ENCODE measurements at places on chromosomes 12 and 14.

DNA sequence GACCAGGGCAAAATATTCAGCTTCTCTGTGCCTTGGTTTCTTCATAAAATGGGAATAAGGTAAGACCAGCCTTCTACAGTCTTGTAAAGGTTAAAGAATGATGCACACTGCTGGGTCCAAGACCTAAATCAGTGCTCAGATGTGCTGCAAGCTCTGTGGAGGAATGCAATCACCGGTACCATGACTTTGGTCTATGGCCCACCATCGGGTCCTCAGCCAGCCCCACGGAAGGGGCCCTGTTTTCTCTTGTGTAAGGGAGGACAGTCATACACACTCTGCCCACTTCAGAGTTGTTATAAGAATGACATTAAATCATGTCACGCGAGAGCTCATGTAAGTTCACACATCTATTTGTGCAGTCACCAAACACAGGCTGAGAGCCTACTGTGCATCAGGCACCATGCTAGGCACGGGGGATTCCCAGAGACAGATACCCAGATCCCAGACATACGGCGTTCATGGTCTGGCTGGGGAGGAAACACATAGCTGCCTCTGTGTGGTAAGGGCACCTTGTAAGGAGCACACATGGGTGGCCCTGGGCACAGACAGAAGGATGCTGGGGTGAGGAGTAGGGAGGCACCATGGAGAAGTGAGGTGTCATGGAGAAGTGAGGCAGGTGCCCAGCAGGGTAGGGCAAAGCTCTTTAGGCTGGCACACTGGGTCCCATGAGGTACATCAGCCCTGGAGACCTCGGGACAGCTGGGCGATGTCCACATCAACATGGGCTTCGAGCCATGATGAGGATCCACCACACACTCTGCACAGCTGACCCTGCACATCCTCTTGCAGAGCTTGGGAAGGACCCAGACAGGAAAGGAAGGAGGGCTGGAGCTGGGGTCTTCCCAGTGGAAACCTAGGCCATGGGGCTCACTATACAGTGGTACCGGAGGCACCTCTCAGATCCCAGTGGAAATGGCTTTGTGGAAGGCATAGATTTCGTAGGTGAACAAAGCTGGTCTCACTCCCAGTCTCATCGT is 190.4 kb upstream of the DIO3 start:
- DNase-seq, result no peak

GRCh38 chr12:52398176-52398575 is 8.0 kb downstream of the KRT82 start:
- no peak for DNase-seq

DNA sequence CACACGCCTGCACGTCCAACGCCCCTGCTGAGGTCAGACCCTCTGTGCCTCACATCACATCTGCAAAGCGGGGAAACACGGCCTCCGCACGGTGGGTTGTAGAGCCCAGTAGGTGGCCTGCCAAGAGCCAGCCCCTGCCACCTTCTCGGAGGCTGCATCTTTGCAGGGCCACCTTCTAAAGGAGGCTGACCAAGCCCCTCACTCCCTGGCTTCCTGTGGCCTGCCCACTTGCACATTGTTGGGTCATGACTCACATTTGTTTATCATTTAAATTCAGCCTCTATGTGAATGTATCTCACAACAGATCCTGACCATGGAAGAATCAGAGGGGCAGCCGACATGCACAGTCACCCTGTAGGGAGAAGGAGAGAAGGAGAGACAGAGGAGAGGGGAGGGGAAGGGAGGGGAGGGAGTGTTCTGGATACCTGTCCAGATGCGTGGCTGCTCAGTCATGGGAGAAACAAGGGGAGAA is 319.5 kb upstream of the DIO3 start:
- DNase-seq, result no peak

- peak; percentile 100 for DNase-seq
Measured at GRCh38 chr14:54652188-54652587, 85.3 kb downstream of the SAMD4A start.

DNA sequence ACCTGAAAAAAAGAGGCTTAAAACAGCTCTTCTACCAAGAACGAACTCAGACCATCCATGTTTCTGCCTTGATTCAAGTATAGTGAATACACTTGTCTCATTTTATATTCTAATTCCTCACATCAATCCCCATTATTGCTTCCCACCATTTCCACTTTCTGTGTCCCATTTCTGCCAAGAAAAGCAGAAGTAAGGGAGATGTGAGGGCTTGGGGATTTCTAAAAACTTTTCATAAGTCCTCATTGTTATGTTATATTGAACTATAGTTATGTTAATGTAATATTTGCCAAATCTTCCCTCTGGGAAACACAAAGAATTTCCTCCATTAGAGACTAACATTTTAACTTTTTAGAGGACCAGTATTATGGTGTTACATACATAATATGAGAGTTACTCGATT is 48.2 kb upstream of the PSMA6 start:
- no peak for DNase-seq

DNA sequence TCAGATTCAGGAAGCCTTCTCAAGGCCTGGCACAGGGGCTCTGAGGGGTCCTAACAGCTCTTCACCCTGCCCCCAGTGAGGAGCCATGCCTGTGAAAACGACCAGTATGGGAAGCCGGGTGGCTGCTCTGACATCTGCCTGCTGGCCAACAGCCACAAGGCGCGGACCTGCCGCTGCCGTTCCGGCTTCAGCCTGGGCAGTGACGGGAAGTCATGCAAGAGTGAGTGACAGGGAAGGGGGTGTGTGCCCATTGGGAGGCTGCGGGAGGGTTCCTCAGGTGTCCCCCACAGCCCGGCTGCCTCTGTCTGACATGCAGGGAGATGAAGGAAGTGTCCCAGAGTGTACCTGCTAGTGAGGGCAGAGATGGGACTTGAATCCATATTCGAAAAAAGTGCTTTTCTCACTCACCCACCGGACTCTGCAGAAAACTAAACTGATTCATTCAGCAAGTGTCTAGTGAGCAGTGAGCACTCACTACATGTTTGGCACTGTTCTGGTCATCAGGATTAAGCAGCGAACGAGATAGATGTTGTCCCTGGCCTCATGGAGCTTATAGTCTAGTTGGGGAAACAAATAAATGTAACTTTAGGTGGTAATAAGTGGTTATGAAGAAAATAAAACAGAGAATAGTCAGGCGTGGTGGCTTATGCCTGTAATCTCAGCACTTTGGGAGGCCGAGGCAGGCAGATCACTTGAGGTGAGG is 9.4 kb upstream of the LRP1-AS start:
- no peak for DNase-seq

DNA sequence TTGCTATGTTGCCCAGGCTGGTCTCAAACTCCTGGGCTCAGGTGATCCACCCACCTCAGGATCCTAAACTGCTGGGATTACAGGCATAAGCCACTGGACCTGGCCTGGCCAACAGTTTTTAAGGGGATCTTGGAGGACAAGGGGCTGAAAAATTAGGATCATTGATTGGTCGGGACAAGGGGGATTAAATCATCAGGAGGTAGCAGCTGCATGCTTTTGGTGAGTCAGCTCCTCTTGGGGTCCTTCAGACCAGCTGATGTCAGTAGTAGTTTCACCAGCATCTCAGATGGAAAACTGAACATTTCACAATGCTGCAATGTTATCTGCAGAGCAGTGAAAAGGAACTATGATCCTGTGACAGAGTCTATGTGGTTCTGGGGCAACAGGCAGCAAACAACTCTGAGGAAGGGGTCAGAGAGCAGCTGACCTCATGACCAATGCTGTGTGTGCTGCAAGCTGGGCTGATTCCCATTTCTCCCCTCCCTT is 6.3 kb downstream of the LRRC74A start:
- DNase-seq, result no peak

DNA sequence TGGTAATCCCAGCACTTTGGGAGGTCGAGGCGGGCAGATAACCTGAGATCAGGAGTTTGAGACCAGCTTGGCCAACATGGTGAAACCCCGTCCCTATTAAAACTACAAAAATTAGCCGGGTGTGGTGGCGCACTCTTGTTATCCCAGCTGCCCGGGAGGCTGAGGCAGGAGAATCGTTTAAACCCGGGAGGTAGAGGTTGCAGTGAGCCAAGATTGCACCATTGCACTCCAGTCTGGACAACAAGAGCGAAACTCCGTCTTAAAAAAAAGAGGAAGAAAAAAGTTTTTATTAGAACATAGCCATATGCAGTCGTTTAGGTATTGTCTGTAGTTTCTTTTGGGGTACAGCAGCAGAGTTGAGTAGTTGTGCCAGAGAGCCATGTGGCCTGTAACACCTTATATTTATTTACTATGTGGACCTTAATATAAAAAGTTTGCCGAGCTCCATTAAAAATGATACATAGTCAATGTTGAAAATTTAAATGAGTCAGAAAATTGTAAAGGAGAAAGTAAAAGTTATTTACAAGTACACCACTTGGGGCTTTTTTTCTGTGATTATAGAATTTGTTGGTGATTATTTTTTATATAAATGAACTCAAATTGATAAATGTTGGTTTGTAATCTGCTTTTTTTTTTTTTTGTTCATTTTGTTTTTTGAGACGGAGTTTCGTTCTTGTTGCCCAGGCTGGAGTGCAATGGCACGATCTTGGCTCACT is 2.2 kb downstream of the ADIPOR2 start:
- DNase-seq, result no peak
